ENCODE measurements at places on chromosomes 3 and 15.

DNA sequence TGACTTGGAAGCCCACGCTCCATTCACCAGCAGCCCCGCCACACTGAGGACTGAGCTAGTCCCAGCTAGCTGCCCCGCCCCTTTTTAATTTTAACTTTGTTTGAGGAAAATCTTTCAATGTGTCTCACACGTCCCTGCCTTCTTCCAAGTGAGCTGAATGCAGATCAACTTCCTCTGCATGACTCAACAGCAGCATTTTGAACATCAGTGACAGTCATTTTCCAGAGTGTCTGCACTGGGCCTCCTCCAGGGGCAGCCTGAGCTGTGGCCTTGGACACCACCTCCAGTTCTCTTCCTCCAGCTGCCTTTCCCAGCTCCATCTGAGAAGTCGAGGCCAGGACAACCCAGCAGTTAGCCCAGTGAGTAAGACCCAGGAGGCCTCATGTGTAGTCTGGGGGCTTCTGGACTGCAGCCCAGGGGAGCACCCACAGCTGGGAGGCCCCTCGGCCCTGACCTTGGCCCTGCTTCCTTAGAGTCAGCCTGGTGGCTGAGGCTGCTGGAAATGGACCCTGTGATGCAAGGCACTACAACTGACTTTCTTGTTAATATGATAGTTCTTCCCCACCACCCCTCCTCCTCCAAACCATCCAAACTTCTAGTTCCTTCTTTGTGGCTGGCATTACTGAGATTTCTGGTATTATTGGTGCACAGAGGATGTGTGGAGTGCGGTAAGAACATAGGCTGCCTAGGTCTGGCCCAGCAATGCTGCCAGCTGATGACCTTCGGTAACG is 21.4 kb upstream of the ESYT3 start:
- no peak for DNase-seq

GRCh38 chr3:112061152-112061551 is 25.0 kb upstream of the C3orf52 start:
- no peak for DNase-seq

GRCh38 chr3:45716790-45717336 is 27.7 kb downstream of the SACM1L start:
- no peak for DNase-seq

DNA sequence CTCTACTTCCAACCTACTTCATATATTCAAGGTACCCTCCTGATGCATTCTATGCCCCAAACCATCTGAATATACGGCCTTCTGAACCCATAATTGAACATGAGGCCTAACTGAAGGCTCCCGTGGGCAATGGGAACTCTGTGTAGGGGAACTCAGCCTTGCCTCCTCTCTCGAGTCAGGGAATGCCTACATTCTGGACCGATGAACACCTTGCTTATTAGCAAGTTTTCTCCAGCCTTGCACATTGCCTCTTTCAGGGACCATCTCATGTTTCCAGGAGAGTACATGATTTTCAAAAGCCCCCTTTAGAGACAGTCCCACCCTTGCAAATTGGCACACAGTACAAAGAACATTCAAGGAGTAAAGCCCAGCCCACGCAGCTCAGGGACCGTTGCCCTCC is 26.3 kb upstream of the GALNT15 start:
- no peak for DNase-seq

DNA sequence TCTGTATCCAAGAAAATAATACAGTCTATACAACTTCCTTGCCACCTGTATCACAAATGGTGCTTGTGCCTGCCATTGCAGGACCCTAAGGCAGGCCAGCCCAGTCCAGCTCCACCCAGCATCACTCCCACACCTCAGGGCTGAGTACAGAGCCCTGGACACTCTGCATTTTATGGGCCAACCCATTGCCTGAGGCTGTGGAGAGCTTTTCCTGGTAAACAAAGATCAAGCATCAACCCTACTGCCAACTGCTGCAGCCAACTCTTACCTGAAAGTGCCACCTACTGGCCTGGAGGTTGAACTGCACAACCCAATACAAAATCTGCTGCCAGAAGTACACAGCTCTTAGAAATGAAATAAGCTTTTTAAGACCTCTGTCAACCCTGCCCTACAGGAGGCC is 1082.2 kb downstream of the NAALADL2 start:
- DNase-seq = peak; percentile 0

DNA sequence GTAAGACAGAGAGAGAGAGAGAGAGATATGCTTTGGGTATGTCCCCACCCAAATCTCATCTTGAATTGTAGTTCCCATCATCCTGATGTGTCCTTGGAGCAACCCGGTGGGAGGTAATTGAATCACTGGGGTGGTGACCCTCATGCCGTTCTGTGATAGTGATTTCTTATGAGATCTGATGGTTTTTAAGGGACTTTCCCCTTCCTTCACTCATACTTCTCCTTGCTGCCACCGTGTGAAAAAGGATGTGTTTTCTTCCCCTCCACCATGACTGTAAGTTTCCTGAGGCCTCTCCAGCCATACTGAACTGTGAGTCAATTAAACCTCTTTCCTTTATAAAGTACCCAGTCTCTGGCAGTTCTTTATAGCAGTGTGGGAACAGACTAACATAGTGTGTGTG is 60.3 kb downstream of the EOMES start:
- no peak for DNase-seq

DNA sequence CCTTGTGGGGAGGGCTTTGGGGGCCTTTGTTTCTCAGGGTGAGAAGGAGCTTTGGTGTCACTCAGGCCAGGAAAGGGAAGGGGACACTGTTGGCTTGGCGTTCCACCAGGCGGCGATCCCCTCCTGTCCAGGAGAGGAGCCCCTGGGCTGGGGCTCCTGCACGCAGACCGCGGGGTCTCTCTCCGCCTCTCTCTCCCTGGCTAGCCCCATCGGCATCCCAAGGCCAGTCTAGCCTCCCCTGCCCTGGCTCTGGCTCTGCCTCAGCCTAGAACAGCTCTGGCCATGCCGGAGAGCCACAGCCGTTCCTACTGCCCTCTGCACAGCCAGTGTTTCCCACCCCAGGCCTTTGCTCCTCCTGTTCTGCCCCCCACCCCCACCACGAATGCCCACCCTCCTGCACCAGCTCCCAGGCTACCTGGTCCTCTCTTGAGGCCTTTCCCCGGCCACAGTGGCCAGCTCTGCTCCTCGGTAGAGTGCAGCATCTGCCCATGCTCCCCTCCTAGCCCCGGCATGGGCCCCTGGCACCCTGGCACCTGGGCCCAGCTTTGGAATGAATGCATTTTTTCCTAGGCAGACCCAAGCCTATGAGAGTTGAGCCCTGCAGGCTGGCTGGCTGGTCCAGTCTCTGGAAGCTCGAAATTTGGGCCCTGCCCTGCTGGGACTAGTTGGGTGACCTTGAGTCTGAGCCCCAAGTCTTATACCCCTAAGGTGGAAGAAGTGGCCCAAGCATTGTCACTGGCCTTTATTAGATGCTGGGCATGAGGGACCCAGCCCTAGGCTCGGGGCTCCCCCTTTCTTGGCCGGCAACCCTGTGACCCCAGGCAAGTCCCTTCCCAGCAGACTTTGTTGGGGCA is 2.4 kb downstream of the PLXNA1 start:
- no peak for DNase-seq

DNA sequence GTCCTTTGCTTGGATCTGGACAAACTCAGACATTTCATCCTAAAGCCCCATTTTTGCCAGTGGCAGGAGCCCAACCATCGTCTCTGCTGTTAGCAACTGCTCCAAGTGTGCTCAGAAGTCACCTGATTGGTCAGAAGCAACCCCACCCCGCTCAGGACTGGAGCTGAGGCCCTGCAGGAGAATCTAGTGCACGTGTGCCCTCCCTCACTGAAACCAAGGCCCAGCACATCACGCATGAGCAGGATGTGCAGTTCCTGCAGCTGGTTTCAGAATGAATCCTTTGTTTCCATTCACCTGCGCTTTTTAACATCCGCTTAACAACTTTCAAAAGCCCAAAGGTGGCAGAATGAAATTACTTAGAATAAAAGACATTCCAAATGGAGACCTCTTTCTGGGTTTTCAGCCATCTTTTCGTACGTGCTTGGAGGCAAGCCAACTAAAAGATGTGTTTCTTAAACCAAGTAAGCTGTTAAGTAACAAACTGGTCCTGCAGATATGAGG is 81.2 kb downstream of the SRGAP3 start:
- DNase-seq = peak; percentile 65

DNA sequence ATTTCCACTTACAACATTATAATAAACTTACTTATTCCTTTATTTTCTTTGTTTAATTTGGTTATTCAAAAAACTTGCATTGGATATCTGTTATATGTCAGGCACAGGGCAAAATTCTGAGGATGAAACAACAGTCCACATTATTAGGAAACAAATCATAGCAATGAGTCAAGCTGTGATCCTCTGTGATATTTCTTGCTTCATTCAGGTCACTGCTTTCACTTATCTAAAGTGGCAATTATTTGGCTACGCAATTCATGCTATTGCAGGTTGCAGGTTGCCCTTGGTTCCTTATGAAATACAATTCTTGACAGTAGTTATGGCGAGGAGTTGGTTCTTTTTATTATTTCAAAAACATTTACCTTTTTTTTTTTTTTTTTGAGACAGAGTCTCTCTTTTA is 66.4 kb upstream of the CNTN6 start:
- no peak for DNase-seq

- no peak for DNase-seq
These were observed 100.7 kb upstream of the SLC4A7 start for GRCh38 chr3:27584874-27585273.

DNA sequence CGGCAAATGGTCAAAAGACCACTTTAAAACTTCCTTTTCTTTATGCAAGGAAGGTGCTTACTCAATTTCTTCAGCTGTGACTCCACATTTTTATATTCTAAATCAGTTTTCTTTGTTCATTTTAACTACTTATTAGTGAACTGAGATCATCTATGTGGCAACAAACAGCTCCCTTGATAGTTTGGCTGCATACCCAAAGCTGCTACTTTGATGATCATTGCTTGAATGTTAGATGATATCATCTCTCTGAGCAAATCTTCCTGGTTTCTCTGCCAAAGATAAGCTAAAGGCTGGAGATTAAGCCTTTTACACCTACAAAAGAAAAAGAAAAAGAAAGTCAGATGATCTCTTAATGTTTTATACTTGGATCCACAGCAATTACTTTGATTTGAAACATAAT is 95.5 kb downstream of the DPH6 start:
- no peak for DNase-seq
